ENCODE measurements at places on chromosomes 7 and 10.

- no peak for DNase-seq
These were observed 368.1 kb downstream of the CTNNA3 start for GRCh38 chr10:67327626-67328535.

- no peak for DNase-seq
These were observed 29.0 kb upstream of the SUN1 start for GRCh38 chr7:803243-803635.

DNA sequence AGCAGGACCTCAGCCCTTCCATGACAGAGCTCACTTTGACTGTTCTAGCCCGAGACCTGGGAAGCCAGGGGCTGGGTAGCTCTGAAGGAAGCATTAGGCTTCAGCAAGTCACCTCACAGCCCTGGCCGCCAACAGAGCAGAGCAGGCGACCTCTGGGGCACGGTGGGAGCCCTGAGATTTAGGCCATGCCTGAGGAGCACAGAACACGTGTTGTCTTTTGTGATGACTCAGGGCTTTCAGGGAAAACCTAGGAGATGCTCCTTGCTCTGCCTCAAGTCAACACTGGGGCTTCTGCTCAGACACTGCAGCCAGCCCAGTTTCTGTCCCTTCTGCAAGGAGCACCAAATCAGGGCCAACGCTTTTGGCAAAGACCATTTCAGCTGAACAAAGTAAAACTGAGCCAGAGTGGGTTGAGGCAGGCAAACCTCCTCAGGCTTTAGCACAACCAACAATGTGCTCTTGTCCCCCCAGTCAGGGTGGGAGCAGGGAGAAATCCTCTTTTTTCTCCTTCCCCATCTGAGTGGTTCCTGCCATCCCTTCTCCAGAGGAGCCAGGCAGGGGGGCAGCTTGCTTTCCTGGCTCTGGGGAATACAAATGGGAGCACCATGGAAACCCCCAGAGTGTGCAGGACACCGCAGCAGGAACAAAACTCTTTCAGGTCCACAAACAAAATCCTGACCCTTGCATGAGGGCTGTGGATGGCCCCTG, 14.4 kb downstream of the CAMK2G start:
- DNase-seq = no peak

DNA sequence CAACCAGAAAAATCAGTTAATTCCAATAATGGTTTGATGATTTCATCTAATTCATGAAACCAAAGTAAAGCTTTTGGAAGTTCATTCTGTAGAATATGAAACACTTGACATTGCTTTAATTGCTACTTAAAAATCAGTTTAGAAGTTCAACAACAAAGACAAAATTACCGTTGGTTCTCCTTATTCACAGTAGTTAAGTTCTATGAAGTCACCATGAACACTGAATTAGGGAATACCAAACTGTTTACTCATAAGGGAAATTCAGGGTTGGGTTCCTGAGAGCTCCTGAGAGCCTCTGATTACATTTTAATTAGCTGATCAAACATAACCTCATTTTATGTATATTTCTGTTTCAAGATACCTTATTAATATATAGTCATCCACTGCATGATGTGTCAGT, 46.2 kb downstream of the ZNF438 start:
- DNase-seq = no peak

GRCh38 chr7:44964384-44964830, 14.4 kb downstream of the MYO1G start:
- DNase-seq = no peak

DNA sequence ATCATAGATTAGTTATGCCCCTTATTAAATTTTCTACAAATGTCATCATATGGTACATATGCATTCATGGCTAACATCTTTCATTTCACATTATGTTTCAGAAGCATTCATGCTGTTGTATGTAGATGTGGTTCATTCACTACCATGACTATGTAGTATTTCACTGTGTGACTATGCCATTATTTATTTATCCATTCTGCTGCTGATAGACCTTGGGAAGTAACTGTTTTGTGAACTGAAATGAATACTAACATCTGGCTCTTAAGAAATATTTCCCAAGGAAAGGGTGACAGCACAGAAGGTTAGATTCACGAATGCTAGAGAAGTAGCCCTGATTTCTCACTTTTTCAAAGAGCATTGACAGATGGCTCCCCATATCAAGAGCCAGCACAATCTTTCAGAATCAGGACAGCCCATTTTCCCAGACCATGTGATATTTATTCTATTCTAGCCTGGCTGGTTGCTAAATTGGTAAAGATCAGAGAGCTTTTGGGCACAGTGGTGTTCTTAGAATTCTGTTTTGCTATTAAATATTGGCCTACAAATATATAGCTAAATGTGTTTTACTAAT, 157.4 kb downstream of the DYNC1I1 start:
- no peak for DNase-seq

GRCh38 chr7:105268511-105269392, 120.0 kb downstream of the SRPK2 start:
- no peak for DNase-seq
